NCI-H2227 treated with DMSO at 0.1 percent for 48 hours (cell line): ENCODE measurements at places on chromosomes 4 and X.
A peak's percentile ranks its signal among the peaks of the same experiment; 100 is the strongest.

DNA sequence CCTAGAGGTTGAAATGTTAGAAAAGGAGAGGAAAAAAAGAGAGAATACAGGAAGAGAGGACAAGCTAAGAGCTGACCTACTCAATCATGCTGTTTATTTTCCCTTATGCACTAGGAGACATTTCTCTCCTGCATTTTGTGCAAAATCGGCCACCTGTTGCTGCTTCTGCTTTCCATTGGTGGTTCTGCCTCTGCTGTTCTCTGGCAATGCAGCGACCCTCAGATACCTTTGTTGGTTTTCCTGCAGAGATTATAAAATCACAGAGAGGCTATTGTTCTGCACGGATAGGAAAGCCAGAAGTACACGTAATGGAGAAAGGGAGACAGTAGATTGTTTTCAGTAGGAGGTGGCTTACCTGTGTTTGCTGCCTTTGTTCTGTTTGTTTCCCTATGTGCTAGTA, 108.9 kb downstream of the UNC5C start:
- no peak for DNase-seq

DNA sequence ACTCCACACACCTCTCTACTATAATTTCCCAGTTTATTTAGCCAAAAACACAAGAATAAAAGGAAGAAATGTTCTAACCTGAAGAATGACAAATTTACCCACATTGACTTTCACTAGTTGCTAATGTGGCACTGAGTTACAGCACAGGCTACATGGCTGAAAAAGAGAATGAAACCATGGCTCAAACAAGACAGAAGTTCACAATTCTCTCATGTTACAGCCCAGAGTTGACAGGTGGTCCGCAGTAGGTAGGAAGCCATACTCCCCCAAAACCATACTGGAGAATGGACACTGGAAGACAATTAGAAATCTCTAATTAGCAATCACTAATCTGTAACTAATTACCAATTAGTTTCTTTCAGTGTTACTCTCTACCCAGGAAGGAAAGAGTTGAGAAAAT, 170.8 kb downstream of the ADGRA3 start:
- DNase-seq: no peak

- no peak for DNase-seq
These were observed 199.8 kb downstream of the SOWAHB start for GRCh38 chr4:76698141-76698540.

GRCh38 chr4:76725039-76725438, 172.9 kb downstream of the SOWAHB start:
- no peak for DNase-seq

GRCh38 chr4:176834531-176834930, 41.8 kb upstream of the VEGFC start:
- DNase-seq: no peak

DNA sequence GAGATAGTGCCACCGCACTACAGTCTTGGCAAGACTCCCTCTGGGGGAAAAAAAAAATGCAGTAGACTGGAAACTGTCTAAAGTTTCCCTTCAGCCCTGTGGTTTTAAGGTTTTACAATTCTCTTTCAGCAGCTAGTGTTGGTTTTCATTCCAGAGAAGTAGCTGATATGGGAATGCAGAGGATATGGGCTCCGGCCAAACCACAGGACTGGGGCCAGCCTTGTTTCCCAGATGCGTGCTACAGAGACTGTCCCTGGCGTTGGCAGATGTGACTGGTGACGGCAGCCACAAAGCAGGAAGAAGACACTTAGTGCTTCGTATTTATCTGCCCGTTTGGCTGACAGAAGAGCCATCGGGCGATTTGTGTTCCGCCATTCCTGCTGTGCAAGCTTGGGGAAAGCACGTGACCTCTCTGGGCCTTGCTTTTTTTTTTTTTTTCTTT, 43.2 kb downstream of the ZBTB49 start:
- no peak for DNase-seq

- DNase-seq: no peak
These were observed 25.4 kb downstream of the SEC31A start for GRCh38 chr4:82865592-82865991.

DNA sequence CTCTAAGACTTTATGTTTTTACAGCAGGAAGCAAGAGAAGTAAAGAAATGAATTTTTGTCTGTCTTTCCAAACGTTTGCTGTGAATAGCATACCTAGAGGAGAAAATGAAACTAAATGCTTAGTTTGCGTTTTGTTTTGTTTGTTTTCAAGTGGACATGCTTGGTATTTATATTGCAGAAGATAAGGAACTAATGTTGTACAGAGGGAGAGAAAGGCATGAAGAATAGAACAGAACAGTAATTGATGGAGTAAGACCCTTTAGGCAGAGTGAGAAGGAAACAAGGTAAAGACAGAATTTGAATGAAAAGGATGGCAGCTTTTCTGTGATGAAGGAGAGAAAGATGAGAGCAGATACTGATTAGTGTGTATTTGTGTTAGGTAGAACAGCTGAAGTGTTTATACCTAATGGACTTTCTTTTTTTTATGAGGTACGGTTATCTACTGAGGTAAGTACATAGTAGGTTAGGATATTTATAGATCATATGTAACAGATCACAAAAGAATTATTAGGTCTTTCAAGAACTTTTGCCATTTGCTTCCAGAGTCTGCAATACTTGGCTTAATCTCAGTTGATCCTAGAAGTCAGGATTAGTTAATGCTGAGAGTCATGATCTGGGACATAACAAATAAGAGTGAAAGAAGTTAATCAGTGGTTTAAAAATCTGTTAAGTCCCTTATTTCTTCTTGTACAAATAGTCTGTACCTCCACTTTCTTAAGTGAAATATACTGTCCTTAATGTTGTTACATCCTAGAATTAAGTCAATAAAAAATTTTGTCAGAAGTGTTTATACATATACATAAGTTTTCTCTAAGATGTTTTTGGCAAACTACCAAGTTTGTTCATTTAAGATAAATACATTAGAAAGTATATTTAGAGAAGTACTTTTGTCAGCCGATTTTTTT, 36.8 kb downstream of the FABP2 start:
- DNase-seq: no peak

DNA sequence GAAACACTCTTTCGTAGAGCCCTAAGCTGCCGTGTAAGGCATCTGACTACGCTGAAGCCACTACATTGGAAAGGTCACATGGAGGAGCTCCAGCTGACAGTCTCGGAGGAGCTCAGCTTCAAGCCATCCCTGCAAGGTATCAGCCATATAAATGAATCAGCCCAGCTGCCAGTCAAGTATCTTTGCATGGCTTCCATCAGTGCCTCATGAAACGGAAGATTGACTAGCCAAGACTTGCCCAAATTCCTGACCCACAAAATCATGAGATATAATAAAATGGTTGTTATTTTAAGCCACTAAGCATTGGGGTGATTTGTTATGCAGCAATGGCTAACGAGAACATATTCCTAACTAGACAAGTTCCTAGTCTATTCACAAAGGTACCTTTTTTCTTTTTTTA, 104.1 kb upstream of the SCOC start:
- no peak for DNase-seq

- no peak for DNase-seq
These were observed 69.9 kb downstream of the MFAP3L start for GRCh38 chr4:169956091-169956843.

DNA sequence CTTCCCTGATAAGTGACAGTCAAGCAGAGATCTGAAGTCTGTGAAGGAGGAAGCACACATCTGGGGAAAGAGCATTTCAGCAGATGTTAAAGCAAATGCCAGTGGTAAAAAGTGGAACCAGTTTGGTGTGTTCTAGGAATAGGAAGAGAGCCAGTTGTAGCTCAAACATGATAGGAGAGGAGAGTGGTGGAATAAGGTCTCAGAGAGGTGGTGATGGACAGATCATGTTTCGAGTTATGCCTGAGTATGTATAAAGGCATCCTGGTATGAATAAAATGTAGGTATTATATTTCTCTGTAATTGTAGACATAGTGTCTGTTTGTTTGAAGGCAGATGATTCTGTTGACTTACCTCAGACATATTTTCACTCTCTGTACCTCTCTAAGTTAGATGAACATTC, 89.1 kb downstream of the LARP7 start:
- no peak for DNase-seq

DNA sequence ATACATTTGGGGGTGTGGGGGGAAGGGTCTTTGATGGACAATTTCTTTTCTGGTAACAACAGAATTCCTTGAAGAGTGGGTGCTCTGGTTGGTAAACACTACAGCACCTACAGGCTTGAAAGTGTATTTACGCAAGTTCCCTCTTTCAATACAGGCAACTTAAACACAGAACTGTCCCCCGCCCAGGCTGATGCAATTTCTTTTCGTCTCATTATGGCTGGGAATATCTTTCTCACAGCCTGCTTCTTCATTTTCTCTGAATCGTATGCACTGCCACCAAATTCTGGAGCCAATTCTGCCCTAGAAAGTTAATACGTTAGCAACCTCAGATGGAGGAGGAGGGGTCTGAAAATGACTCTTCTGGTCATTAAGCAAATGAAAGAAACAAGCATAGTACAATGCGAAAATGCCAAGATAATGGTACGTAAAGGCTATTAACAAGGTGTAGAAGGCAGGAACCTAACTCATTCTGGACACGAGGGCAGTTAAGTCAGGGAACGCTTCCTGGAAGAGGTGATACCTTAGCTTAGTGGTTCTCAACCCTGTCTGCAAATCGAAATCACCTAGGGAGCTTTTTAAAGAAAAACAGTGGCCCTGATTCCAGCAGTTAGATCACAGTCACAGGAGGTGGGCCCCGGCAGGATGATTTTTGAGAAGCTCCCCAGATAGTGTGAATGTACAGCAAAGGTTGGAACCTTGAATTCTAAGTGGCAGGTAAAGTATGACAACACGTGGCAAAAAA, 1.0 kb downstream of the AGA start:
- DNase-seq: no peak

DNA sequence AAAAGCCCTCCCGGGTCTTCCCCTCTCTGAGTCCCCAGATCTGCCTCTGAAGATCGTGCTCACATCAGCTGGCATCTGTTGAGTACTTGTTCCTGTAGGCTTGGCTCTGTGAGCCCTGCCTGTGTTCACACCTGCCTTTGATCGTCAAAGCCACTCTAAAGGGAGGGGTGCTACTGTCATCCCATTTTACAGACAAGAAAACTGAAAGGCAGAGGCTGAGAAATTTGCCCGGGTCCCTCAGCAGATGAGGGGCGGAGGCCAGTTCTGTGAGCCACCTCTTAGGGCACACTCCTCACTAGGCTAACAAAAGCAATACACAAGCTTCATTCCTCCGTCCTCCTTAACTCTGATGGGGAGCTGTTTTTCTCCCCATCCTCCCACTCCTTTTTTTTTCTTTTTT, 655 bp downstream of the CYTL1 start:
- DNase-seq: no peak

DNA sequence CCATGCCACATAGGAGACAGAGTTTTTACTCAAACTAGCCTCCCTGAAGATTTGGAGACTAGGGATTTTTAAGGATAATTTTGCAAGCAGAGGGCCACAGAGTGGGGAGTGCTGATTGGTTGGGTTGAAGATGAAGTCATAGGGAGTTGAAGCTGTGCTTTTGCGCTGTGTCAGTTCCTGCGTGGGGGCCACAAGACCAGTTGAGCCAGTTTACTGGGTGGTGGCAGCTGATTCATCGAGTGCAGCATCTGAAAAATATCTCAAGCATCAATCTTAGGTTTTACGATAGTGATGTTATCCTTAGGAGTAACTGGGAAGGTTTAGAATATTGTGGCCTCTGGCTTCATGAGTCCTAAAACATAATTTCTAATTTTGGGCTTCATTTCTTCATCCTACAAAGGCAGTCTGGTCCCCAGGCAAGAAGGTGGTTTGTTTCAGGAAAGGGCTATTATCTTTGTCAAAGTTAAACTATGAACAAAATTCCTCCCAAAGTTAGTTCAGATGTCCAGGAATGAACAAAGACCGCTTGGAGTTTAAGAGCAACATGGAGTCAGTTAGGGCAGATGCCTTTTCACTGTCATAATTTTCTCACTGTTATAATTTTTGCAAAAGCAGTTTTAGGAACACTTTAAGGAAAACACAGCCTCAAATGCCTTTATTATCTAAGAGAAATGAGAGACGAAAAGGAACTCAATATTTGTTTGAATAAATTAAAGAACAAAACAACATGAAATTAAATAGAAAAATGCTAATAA, 960.8 kb upstream of the PRKX start:
- DNase-seq: no peak

GRCh38 chrX:23811108-23811651, 28.2 kb downstream of the SAT1 start:
- DNase-seq: no peak

DNA sequence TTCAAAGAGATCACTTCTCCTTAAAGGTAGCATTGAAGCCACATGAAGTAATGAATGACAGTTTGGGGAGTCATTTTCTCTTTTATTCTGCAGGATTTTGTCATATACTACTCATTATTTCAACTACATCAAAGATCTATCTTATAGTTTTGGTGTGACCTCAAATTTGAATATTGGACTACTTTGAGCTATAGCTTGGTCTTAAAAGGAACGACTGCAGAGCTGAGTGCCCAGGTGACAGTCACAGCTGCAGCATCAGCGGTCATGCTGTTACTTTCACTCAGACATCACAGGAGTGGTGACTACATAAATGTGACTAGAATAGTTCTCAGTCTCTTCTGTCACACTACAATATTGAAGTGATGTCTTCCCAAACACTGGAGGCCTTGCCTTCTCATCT, 10.7 kb upstream of the SPCS3 start:
- no peak for DNase-seq

DNA sequence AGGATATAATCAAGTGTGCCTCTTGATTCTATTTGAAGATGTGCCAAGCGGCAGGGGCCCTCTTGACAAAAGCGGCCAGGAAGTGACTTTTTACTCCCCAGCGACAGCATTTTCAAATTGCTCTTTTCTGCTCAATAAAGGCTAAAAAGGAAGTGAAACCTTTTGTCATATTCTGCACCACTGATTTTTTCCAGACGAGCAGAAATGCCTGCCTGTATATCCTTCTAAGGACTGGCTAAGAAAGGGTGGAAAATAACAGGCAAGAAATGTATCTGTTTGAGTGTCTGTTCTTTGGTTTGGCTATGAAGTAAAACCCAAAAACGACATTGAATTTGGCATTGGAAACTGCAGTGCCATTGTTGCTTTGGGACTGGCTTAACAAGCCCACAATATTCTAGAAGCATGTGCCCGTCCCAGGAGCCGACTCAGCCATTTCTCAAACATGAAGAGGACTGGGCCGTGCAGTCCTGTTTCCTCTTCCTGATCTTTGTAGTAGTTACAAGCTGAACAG, 25.4 kb downstream of the TMSB4X start:
- peak; percentile 50 for DNase-seq
